ENCODE measurements at places on chromosomes 6 and 20.

GRCh38 chr20:37914672-37915433 is 11.9 kb downstream of the VSTM2L start:
- DNase-seq: no peak

DNA sequence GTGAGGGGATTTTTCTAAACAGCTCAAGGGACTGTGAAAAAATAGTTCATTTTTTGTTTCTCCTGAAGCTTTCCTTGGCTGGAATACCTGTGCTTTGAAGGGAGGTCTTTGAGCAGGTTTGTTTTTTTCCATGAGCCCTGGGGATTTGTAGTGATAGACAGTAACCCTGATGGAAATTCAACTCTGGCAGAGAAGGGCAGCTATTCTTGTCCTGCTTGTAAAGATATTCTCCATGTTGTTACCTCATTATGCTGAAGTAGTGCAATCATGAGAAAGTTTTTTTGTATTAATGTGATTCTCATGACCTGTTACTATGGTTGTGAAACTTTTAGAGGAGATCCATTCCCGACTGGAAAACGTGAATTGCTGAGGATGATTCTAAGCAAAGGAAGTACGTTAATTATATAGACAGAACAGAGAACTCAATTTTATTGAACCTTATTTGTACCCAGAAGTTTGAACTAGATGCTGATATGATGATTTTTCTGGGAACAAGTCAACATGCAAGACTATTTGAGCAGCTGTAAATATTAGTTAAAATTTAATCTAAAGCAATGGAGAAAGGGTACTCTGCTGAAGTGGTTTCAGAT is 12.5 kb downstream of the UTRN start:
- DNase-seq: no peak

GRCh38 chr6:5681480-5681879 is 325.2 kb downstream of the NRN1 start:
- DNase-seq: no peak

GRCh38 chr6:44214307-44214706 is 2.4 kb upstream of the MYMX start:
- DNase-seq: no peak

DNA sequence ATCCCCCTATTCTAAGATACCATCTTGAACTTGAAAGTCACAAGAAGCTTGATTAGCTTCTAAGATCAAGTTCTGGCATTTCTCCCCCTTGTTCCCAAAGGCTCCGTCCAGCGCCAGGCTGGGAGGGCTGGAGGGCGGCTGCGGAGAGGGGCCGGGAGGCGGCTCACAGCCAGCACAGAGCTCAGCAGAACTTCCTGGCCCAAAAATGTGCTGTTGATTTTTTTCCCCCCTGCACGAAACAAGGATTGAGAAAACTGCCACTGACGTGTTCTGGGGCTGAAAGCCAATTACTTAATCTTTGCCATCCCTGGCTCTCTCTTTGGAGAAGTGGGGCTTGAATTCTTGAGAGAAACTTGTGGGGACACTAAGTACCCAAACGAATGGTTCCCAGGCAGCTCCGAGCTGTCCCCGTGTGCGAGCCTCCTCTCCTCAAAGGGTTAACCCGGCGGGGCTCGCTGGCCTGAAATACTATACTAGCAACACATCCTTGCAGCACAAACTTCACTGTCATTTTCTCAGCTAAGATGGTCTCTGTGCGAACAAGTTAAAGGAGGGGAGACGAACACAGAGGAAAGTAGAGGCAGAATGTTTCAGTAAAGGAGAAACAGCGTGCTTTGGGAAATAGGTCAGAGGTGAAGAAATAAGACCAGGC is 452 bp downstream of the TRAF3IP2 start:
- no peak for DNase-seq

- no peak for DNase-seq
These were observed 152.4 kb upstream of the SNX9 start for GRCh38 chr6:157670466-157671186.

GRCh38 chr20:41242352-41242751 is 75.2 kb downstream of the ZHX3 start:
- DNase-seq: no peak

DNA sequence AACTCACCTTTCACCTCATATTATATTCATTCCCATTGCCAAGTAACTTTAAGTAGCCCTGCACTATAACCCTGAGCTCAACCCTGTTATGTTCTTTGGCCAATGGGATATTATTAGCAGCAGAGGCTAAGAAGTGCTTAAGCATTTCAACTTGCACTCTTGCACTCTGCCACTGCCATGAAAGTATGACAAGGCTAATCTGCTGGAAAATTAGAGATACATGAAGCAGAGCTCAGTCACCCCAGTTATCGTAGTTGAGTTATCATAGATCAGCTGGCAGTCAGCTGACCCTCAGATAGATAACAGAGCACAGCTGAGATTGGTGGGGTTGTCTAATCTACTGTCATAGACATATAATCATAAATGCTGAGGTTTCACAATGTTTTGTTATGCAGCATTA is 209.4 kb upstream of the RUNX2 start:
- no peak for DNase-seq

GRCh38 chr6:169296170-169296569 is 42.5 kb upstream of the THBS2 start:
- no peak for DNase-seq

DNA sequence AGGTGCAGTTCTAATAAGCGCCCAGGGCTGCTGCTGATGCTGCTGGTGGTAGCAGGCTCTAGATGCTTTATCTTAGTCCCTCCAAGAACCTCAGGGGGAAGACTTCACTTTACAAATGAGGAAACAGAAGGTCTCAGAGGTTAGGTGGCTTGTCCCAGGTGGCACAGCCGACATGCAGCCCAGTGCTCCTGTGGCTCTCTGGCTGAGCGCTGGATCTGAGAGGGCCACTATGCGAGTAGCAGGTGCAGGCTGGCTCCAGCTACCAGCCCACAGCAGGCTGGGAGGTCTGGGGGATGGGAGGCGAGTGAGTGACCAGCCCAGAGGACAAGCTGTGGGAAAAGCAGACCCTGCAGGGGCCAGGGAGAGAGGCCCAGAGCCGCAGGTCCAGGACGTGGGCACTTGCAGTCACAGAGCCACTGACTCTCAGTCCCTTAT is 90.9 kb downstream of the PRND start:
- DNase-seq: no peak

- DNase-seq: no peak
These were observed 69.5 kb upstream of the FABP7 start for GRCh38 chr6:122709922-122710512.

- no peak for DNase-seq
These were observed 198.0 kb upstream of the RAB32 start for GRCh38 chr6:146345598-146345997.

DNA sequence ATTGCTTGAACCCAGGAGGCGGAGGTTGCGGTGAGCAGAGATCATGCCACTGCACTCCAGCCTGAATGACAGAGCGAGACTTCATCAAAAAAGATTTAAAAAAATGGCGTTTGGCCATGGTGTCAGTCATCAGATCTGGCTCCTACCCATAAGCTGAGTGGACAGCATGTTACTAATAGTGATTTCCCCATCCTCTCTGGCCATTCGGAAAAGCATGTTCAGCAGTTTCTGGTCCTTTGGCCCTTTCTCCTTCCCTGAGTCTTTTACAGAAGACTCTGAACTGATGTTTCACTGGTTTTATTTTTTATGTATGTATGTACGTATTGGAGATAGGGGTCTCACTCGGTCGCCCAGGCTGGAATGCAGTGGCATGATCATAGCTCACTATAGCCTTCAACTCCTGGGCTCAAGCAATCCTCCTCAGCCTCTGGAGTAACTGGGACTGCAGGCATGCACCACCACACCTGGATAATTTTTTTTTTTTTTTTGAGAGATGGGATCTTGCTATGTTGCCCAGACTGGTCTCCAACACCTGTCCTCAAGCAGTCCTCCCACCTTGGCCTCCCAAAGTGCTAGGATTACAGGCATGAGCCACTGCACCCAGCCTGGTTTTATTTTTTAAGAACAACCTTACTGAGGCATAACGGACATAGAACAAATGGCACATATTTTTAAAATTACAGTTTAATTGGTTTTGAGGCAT is 84.2 kb upstream of the CNKSR3 start:
- DNase-seq: no peak

GRCh38 chr6:61606500-61606899 is 679.5 kb downstream of the KHDRBS2 start:
- DNase-seq: no peak

DNA sequence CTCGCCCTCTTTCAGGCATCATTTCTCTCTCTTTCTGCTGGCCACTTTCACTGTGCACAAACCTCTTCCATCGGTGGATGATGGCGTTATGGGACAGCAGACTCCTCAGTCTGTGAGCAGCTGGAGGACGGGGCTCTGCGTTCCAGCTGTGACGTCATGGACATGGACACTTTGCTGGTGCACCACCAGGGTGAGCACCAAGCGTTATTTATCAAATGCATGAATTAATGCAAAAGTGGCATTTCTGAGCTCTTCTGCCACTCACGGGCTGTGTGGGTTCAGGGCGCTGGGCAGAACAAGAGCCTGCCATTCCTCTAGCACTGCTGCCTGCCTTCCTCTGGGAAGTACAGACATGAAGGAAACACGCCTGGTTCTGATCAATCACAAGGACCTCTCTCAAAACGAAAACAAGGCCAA is 82.9 kb upstream of the MPC1 start:
- no peak for DNase-seq

GRCh38 chr6:64146876-64147275 is 511.3 kb downstream of the PHF3 start:
- no peak for DNase-seq

GRCh38 chr6:109093732-109094415 is 772 bp downstream of the SESN1 start:
- no peak for DNase-seq

GRCh38 chr6:161233986-161234661 is 39.7 kb downstream of the AGPAT4 start:
- no peak for DNase-seq

DNA sequence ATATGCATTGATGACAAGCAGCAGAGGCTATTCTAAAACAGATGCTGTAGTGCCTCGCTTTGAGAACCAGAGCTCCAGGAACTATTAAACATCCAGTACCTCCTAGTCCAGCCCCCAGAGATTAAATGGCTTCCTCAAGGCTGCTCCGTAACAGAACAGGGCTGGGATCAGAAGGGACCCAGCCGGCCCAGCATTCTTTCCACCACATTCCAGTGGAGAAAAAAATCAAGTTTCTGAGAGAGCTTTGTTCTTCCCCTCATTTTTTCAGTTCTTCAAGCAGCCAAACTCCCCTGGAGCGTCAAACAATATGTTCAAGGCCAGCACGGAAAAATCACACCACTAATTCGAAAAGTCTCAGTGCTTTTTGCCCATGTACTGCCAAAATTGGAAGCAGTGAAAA is 5.8 kb upstream of the STMND1 start:
- DNase-seq: no peak

GRCh38 chr6:149513915-149514314 is 29.1 kb upstream of the ZC3H12D start:
- DNase-seq: no peak

DNA sequence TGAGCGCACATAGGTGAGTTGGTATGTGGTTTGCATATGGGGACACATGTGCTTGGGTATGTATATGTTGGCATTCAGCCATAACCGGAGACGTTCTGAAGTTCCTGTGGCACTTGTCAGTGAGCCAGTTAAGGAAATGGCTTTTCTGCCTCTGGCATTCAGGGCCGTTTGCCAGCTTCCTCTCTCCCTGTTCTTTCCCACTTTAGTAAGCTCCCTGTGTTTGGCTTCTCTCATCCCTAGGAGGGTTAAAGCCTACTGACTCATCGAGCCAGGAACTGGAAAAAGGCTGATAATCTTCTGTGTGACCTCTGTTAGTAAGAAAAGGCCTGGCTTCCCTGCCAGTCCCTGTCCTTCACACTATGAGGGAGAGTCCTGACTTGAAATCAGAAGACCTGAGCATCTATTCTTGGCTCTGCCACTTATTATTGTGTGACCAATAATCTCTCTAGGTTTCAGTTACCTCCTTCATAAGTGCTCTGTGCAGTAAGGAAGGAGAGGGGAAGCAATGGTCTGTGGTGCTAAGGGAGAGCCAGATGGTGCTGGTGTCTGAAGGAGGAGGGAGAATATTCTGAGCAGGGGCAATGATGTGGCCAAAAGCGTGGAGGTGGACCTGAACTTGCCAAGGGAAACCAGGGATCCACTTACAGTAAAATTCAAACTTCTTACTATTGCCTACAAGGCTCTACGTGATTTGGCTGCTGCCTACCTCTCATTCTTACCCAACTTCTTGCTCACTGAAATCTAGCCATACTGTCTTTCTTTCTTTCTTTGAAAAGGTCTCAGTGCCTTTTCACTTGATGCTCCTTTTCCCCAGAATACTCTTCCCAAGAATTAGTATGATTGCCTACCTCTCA is 31.4 kb downstream of the ACSS2 start:
- DNase-seq: no peak

- no peak for DNase-seq
These were observed 12.6 kb downstream of the AFDN start for GRCh38 chr6:167839343-167839742.

GRCh38 chr20:61940491-61940890 is 125.2 kb downstream of the TAF4 start:
- DNase-seq: no peak

- DNase-seq: no peak
These were observed 13.2 kb upstream of the NEDD9 start for GRCh38 chr6:11245381-11246256.
